ENCODE measurements at places on chromosomes 11 and 22.

DNA sequence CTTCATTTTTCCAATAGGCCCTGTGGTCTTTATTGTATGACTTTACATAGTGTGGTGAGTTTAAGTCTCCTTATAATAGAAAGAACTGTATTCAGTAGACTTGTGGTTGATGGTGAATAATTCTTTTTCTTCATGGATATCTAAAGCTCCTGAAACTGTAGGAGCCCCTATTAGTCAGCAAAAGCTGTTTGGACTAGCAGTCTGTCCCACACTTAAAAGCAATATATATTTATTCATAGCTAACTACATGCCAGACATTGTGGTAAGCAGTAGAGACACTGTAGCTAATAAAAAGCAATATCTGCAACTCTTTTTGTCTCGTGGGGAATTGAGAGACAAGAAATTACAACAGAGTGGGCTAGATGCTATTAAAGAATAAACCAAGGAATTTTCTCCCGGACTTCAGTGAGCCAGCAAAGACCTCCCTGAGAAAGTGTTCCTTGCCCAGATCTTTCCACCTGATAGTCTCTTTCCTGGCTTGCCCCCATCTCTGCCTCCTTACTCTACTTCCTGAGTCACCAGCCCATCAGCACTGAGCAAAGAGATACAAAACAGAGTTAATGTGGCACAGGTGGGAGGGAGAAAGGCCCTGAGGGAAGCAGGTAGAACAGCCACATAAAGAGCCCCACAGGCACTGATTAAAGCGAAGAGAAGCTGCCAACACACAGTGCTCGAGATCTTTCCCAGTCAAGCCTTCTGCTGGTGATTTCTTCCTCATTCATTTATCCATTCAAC is 1.4 kb upstream of the OR52W1 start:
- no peak for DNase-seq

- DNase-seq = peak; percentile 21
These were observed 15.8 kb downstream of the EPS8L2 start for GRCh38 chr11:721741-722345.

DNA sequence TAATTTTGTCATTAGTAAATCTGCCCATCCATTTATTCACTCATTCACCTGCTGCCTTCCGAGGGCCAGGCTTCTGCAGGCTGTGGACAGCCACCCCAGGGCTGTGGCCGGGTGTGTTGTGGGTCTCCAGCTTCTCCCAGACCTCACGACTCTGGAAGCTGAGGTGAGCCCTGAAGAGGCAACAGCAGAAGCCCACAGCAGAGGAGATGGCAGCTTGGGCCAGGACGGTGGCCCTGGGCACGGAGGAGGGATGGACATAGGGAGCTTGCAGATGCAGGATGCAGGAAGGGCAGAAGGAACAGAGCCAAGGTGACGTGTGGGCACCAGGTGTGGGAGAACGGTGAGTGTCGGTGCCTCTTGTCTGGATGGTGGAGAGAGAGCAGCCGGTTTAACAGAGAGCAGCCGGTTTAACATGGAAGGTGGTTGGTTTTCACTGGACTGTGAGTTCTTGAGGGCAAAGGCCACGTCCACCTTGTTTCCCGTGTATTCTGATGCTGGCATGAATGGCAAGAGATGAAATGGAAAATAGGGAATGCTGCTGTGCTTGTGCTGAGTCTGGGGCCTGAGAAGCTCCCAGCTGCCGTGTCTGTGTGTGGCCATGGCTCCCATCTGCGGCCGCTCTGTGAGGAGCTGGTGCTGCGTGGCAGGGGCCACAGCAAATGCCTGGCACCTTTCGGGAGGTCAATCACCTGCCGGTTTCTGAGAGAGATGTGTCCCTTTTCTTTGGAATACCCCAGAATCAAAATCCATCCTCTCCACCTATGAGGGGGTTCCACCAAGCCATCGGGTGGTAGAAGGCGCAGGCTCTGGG is 669.9 kb downstream of the BRD1 start:
- no peak for DNase-seq

DNA sequence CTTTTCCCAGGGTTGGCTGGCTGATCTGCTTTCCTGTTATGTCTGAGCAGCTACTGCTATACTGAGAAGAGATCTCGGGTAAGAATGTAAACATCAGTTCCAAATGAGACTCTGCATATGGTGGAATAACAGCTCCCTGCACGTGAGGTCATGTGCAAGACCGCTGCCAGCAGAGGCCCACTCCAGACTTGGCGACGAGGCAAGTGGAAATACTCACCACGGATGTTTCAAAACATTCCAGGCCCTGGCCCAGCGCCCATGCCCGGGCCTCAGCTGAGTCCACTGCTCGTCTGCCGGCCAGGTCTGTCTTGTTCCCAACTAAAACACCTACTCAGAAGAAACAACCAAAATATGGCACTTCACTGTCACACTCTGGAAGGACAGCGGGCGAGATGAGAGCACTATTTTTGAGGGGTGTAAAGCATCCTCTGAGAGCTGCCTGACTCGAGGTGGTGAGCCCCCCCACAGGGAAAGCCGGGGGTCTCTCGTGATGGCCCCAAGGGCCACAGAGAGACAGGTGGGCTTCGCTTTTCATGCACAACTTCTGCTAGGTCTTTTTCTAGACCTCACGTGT is 13.1 kb downstream of the IFT27 start:
- DNase-seq = no peak

- DNase-seq = no peak
These were observed 8.4 kb downstream of the RHBDD3 start for GRCh38 chr22:29259253-29259899.

DNA sequence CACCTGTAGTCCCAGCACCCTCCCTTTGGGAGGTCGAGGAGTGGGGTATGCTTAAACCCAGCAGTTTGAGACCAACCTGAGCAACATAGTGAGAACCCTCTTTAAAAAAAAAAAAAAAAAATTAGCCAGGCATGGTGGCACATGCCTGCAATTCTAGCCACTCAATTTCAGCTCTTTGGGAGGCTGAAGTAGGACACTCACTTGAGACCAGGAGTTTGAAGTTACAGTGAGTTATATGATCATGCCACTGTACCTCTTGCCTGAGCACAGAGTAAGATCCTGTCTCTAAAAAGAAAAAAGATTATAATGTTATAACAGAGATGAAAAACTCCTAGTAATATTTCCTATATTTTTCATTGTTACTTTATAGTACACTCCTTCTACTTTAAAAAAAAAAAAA is 23.9 kb downstream of the PIK3C2A start:
- no peak for DNase-seq

- no peak for DNase-seq
These were observed 16.3 kb upstream of the OR56B1 start for GRCh38 chr11:5719703-5720495.

DNA sequence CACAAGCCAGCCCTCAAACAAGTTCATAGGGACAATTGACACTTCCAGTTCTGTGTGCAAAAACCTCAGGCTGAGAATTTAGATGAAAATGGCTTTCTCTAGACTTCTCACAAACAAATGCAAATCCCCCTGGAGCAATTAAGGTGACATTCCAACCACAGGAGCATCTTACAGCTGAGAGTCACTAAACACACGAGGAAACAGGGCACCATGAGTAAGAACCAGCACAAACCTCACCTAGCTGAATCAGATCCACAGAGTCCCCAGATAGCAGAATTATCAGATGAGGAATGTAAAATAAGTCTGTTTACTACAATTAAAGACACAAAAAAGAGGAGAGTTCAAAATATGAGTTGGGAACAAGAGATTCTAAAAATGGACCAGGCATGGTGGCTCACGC is 51.5 kb downstream of the RTL6 start:
- DNase-seq = no peak

DNA sequence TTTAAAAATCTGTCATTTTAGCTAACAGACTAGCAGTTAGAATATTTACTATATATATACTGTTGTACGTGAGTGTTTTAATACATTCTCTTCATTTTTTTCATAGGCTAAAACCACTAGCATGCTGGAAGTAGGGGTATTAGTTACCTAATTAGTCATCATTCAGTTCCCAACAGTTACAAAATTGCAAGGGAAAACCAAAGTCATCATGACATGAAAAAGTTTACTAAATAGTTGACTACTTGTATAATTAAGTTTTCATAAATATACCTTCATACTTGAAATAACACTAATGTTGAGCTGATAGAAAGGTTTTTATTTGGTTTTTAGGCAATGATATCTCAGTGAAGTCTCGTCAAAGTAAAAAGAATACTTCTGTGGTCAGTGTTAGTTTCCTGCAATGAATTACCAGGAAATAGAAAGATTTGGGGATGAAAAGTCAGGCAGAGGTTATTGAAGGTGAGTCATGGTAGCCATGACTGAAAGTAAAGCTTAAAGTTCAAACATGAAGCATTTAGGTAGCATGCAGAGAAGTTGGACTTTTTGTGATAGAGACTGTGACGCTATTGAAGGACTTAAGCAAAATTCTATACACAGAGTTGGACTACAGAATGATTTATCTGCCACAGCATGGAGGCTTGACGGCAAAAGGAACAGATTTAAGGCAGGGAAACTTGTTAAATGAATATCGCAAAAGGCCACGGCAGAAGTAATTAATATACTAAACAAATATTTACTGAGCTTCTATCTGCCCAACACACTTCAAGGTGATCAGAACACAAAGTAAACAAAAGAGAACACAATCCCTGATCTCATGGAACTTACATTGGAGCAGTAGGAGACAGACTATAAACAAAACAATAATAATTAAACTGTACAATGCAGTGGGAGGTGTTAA is 828.1 kb upstream of the FAT3 start:
- DNase-seq = no peak

- DNase-seq = no peak
These were observed 8.0 kb upstream of the TSPAN18 start for GRCh38 chr11:44718612-44719390.

DNA sequence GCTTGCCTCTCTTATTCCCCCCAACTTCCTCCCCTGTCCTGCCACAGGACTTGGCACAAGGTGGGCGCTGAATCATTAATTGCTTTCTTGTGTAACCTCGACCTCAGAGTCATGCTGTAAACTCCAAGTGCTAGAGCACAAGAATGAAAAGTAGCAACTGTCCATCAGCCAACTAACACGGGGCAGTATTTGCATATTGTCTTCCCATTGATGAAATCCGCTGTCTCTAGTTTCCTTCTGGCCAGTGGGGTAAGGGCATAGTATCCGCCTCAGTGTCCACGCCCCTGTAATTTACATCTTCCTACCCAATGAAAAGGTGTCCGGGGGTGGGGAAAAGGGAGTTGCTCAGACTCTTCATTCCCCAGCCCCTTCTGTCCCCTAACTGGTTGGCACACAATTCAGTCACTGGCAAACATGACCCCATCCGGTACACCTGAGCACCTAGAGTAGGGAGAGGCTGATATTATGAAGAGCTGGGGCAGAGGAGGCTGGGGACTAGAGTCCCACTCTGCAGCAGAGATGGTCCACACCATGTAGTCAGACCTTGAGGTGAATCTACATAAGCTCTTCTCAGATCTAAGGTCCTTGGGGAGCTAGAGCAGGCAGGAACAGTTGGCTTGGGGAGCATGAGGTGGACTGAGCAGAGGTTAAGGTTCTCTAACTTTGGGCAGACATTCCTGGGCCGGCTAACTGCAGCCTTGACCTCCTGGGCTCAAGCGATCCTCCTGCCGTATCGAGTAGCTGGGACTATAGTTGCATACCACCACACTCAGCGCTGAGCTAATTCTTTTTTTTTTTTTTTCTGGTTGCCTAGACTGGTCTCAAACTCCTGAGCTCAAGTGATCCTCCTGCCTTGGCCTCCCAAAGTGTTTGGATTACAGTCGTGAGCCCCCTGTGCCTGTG is 6.8 kb upstream of the GGA1 start:
- no peak for DNase-seq

- no peak for DNase-seq
These were observed 45.3 kb upstream of the NECTIN1 start for GRCh38 chr11:119774172-119774763.

- no peak for DNase-seq
These were observed 1.3 kb downstream of the GNG3 start for GRCh38 chr11:62708793-62709192.

All from stimulated activated CD8-positive, alpha-beta memory T cell treated with anti-CD3 and anti-CD28 coated beads, Interleukin-4, amount 100 ng/mL, for 1 hour (primary cell).